ENCODE measurements at places on chromosomes 6 and 20. TPM values are rescaled to one million over a fixed set of nuclear protein-coding genes. Genes with fewer than 3 reads are reported as not detected.

DNA sequence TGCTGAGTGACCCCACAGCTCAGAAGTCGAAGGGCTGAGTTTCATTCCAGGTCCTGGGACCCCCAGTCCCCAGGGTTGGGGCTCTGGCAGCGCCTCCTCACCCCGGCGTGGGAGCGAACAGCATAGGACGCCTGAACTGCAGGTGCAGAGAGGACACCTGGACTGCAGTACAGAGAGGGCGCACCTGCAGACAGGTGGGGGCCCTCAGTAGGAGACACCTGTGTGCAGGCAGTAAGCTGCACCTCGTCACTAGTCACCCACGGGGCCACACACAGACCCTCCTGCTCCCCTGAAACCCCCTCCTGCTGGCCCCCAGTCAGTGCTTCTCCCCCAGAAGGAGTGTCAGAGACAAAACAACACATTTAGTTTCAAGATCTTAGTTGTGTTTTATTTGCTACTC, 8.6 kb upstream of the NKAIN4 start:
- DNase-seq = no peak

GRCh38 chr20:7657569-7657968, 282.7 kb downstream of the HAO1 start:
- DNase-seq = no peak

DNA sequence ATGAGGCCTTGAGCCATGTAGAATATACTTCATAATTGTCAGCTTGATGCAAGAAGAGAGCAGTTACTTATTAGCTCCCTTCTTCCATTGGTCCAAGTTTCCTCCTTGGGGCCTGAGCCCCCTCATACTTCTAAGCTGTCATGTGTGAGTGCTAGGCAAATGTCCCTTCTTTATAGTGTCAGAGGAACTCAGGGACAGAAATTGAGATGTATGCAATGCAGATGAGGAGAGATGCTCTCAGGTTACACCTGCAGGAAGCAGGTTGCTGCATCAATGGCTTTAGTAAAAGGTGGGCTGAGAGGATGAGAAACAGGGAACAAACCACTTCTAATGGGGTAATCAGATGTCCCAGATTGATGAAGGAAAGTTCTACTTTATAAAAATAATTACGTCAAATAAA, 6.7 kb upstream of the PDSS2 start:
- no peak for DNase-seq

GRCh38 chr20:32115211-32115767, 5.8 kb downstream of the TM9SF4 start:
- DNase-seq = no peak

Gene DDX43
- 12.2 TPM for total RNA-seq

DNA sequence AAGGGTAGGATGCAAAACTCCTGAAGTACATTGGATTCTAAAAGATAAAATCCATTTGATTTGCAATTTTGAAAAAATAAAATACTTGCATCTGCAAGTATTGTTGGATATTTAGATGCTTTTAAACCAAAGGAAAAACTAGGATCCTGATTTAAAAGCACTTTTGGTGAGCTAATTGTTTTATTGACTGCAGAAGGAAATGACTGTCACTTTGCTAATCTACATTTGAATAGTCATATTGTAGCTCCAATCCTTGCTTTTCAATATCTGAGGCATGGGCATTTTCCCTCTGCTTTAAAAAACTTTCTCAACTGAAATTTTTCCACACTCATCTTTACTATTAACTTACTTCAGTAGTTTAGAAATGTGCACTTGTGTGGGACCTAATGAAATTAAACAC, 74.1 kb downstream of the TRDN start:
- DNase-seq = no peak

Gene MYH7B
- total RNA-seq = 0.27 TPM

GRCh38 chr6:37061157-37061804, 55.8 kb downstream of the FGD2 start:
- DNase-seq = no peak

- no peak for DNase-seq
Observed at GRCh38 chr6:36350681-36351571, 14.2 kb upstream of the BNIP5 start.

GRCh38 chr6:113412589-113413357, 444.4 kb upstream of the MARCKS start:
- DNase-seq = no peak

GRCh38 chr20:588932-589672, 21.0 kb downstream of the TCF15 start:
- DNase-seq = no peak

Gene TXLNB
- total RNA-seq = 0.49 TPM

Gene OXT
- total RNA-seq = not detected

Gene PDE7B
- total RNA-seq = 13.2 TPM

GRCh38 chr6:108598305-108598863, 37.7 kb downstream of the FOXO3 start:
- DNase-seq = no peak

- DNase-seq = peak; percentile 92
Observed at GRCh38 chr6:152094992-152095592, 287.6 kb downstream of the ESR1 start.

DNA sequence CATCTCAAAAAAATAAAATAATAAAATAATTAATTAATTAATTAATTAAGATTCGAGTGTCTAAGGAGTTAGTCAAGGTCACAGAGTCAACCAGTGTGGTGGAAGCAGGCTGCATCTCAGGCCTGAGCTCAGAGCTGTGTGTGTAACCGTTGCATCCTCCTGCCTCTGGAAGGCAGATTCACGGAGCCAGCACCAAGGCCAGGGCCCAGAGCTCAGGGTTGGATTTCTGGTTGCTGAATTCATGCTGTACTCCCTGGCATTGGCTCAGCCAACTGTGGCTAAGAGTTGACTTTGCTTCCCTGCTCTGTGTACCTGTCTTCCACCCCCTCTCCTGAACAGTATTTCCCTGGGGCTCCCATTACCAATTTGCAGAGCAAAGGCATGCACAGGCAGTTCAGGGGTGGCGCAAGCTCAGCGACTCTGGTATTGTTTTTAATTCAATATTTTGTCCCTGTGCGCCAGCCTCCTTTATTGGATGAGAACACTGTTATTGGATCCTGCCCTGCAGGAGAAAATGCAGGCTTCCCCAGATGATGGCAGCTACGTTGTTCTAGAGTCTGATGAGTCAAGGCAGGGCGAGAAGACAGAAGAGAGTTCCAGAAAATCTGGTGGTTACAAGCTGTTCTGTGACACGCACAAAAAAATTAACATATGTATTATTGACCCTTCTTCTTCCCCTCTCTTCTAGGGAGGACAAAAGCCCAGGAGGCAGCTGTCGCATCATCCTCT, 12.3 kb upstream of the CTNNBL1 start:
- DNase-seq = no peak

Gene KIF3B
- 20.7 TPM for total RNA-seq

- DNase-seq = no peak
Observed at GRCh38 chr6:125728739-125729138, 20.7 kb upstream of the HEY2 start.

Gene IFNGR1
- total RNA-seq = 102 TPM

DNA sequence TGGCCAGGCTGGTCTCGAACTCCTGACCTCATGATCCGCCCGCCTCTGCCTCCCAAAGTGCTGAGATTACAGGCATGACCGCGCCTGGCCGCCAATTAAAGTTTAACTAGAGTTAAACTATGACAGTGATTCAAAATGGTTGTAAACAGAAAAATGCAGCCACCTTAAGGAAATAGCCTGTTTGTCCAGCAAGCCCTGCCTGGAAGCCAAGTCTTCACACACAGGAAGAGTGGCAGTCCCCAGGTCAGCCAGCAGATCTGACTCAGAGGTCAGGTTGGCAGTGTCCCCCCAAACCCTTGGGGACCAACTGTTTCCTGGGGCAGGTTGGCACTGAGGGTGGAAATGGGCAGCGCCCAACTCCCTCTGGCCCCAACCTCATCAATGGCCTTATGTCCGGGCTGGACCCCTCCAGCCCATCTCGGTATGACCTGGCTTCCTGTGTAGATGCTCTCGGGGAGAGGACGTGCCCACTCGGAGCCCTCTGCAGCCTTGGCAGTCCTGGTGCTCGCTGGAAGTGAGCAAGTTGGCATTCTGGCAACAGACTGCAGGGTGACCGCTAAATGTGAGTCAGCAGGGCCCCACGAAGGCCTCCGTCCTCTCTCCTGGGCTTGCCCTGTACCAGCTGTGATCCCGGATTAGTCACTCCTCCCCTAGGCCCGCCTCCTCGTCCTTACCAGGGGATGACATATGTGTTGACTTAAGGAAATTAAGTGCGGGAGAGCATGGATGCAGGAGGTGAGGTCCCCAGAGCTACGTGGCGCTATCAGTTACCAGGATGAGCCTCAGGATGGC, 9.7 kb upstream of the HSP90AB1 start:
- peak; percentile 95 for DNase-seq

GRCh38 chr20:38386004-38386403, 39.7 kb downstream of the LBP start:
- DNase-seq = no peak

DNA sequence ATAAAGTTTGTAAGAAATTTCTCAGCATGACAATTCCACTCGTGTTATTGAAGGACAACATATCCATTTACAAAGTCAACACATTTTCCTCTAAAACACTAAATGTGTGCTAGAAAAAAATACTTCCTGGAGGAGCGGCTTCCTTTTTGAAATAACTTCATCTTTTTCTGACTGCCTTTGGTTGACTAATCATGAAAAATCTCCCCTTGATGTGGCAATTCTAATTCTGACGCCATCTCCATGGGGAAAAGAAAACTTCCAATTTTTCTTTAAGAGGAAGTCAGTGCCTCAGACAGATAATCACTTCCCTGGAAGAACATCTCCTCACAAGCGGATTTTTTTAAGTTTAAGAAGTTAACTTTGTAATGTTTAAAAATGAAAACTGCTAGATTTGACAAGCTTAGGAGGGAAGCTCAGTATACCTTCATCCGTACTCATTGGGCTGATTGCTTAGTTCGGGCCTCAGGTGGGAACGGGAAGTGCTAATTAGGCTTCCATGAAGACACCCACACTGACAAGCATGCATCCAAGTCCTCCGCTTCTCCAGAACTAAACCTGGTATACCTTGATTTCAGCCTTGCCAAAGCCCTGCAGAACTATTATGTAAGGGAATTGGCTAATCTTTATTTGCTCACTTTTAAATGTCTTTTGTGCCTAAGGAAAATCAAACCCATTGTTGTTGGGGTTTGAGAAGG, 35.1 kb upstream of the DUSP22 start:
- no peak for DNase-seq

DNA sequence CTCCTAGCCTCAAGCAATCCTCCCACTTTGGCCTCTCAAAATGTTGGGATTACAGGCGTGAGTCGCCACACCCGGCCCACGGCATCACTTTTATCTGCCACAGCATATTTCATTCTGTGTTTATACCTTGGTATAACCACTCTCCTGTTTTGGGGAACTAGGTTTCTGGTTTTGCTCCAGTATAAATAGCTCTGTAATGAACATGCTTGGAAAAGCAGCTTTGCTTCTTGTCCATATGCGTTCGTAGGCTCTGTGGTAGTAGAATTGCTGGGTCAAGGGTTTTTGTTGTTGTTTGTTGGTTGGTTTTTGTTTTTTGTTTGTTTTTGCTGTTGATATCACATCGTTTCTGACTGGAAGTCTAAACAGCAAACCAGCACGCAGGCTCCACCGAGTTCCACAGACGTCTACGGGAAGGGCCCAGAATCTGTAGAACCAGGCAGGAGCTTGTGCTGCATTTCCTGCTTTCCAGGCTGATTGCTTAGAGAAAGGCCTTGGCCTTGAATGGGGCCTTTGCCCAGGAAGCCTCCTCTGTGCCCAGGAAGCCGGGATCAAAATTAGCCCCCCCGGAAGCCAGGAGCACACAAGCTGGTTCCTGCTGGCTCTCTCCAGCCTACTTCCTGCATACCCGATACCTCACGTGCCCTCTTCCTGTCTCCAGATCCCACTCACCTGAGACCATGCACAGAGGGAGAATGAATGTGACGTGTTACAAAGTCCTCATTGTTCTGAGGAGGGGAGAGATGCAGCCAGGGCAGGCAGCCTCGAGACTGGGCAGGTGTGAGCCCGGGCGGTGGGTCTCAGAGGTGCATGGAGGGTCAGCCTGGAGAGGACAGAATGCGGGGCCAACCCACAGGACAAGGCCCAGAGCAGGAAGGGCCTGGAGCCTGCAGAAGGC, 34.7 kb downstream of the AAR2 start:
- DNase-seq = no peak

DNA sequence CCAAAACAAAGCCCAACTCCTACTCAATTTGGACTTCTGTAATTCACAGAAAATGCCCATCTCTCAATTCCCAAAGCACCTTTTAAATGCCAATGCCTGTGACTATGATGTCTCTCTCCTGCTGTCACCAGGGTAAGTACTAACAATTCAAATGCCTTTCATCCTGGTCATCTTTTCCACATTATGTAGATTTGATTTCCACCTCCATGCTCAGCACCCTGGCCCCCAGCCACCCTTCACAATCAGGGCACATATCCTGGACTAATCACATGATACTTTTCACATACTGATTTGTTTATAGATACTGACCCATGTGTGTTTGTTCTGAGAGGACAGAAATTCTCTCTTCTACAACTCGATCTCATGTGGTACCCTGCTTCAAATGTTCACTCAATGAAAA, 236.3 kb downstream of the PTPRK start:
- DNase-seq = no peak

DNA sequence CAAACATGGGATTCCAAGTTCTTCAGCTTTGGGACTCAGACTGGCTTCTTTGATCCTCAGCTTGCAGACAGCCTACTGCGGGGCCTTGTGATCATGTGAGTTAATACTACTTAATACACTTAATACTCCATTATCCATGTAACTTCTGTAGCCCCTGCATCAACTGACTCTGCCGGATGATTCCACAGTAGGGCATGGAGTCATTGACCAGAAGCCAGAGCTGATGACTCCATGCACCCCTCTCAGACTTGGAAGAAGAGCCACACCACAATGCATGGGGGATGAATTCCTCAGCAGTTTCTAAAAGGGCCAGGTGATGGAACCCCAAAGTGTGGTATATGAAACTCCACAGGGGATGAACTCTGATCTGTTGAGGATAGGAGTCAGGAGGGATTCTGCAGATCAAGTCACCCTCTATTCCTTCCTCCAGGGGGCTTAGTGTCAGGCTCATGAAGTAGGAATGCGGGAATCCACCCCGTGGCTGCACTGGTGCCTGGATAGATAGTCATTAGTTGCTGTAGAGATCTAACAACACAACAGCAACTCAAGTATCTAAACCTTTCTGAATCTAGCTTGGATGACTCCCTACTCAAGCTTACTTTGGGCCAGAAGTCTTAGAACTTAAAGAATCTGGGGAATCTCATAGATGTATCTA, 70.2 kb downstream of the GPR6 start:
- no peak for DNase-seq
